Endothelial cell of umbilical vein (primary cell): ENCODE measurements at places on chromosomes 1 and 21.
A peak's percentile ranks its signal among the peaks of the same experiment; 100 is the strongest.

GRCh38 chr1:167477986-167478385, 40.3 kb downstream of the CD247 start:
- DNase-seq: no peak

DNA sequence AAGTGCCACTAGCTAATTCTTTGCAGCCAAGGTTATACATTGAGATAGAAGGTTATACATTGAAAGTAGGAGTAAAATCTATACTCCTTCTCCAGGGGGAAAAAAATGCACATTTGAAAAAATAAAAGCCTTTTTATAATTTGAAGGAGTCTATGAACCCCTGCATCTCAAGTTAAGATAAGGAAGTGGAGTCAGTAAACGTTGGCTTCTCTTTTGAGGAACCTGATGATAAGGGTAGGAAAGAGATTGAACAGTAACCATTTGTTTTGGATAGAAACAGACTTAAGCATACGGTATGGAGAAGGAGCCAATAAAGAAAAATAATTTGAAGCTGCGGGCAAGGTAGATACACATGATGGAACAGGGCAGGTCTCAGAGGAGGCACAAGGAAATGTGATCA, 64.1 kb downstream of the RPAP2 start:
- DNase-seq: no peak

GRCh38 chr1:32749332-32749731, 46.8 kb upstream of the SYNC start:
- DNase-seq: no peak

GRCh38 chr1:178277793-178278530, 184.1 kb downstream of the RASAL2 start:
- DNase-seq: no peak

DNA sequence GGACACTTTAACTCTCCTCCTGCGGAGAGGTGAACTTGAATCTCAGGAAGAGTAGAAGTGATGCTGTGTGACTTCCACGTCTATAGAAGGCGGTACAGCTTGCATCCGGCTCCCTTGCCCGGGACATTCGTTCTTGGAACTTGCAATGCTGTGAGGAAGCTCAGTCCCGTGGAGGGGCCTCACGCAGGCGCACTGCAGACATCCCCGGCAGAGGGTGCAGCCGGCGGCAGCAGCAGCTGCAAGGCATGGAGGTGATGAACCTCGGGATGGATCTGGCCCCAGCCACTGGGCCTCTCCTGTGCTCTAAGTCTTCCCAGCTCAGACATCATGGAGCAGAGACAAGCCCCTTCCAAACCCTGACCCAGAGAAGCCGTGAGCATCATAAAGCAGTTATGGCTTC, 61.8 kb upstream of the SOD1 start:
- no peak for DNase-seq

- peak; percentile 71 for DNase-seq
Observed at GRCh38 chr1:41416552-41417334, 55.5 kb downstream of the FOXO6 start.

GRCh38 chr1:58003988-58004387, 542.5 kb downstream of the OMA1 start:
- DNase-seq: no peak

- DNase-seq: no peak
Observed at GRCh38 chr1:66286307-66286706, 247.6 kb upstream of the SGIP1 start.

DNA sequence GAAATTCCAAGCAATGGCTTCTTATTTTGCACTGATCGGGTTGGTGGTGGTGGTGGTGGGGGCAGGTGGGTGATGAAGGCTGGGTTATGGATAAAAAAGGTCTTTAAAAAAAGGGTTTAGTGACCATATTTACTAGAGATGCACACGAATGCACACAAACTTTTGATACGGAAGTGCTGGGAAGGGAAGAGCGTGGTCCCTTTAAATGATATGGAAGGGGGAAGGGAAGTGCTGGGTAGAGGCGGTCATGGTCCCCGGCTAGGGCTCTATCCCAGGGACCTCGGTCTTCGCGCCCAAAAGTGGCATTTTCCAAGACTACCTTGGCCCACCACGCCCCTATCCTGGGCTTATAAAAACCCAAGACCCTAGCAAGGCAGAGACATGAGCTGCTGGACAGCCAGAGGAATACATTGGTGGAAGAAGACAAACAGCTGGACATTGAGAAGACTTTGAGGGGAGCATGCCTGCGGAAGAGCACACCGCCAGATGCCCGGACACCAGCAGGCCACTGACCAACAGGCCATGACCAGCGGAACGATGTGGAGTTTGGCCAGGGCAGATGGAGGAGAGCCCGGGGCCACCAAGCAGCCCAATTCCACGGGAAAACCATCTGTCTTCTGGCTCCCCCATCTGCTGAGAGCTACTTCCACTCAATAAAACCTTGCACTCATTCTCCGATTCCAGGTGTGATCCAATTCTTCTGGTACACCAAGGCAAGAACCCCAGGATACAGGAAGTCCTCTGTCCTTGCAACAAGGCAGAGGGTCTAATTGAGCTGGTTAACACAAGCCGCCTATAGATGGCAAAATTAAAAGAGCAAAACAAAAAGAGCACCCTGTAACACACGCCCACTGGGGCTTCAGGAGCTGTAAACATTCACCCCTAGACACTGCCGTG, 1720.2 kb downstream of the MRPL39 start:
- no peak for DNase-seq

DNA sequence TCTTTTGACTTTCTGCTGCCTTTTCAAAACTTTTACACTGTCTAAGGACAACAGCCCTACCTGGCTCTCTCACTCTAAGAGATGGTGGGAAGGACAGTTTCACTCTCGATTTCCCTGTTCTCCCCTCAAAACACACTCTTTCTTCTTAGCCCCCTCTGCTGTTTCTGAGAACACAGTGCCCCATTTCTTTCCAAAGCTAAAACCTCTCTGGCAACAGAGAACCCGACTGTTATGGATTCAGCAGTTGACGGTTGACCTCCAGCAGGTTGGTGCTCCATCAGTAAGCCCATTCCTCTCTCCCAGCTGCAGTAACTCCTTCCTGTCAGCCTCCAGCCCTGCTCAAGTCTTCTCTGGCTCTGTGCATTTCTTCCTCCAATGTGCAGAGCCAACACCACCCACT, 88.2 kb upstream of the ABCD3 start:
- DNase-seq: peak; percentile 76

- DNase-seq: no peak
Observed at GRCh38 chr1:6831366-6831765, 46.1 kb downstream of the CAMTA1 start.

GRCh38 chr1:77825131-77825709, 45.8 kb downstream of the MIGA1 start:
- DNase-seq: peak; percentile 76

GRCh38 chr1:2279210-2279639, 51.1 kb downstream of the SKI start:
- peak; percentile 98 for DNase-seq

DNA sequence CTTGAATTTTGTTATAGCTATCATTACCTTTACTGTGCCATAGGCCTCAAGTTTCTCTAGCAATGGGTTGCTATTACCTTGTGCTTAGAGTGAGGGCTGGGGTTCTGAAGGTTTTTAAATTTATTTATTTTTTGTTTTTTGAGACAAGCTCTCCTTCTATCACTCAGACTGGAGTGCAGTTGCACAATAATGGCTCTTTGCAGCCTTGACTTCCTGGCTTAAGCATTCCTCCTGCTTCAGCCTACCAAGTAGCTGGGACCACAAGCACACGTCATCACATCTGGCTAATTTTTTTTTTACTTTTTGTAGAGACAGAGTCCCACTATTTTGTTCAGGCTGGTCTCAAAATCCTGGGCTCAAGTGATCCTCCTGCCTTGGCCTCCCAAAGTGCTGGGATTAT, 41.5 kb downstream of the SNX27 start:
- DNase-seq: no peak

- no peak for DNase-seq
Observed at GRCh38 chr1:206753141-206753540, 17.4 kb upstream of the IL19 start.

DNA sequence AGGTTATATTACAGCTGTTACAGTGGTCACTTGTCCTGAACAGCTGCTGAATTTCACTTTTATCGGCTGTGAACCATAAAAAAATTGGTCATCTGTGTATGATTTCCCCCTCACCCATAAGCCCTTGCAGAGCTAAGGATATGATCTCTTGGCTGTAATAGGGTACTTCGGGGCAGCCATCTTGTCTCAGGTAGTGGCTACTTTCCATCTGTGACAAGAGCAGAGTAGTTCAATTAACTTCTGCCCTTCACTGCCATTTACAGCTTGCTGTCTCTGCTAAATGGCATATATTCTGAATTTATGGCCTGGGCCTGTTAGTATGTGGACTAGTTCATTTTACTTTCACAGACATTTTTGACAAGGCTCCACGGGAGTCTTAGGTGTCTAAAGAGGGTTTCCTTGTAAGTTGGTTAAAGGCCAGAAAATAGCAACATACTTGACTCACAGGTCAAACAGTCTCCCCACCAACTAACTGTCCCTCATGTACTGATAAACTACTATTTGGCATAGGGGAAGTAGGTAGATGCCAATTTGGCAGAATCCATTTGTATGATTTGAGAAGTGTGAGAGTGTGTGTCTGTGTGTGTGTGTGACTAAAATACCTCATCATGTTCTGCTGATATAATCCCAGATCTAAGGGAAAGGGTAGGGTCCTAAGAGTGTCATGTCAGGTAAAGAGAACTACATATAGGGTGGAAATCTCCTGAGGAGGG, 151.6 kb downstream of the KCTD3 start:
- DNase-seq: no peak

- DNase-seq: peak; percentile 24
Observed at GRCh38 chr1:151062741-151063371, 2.7 kb downstream of the MLLT11 start.

DNA sequence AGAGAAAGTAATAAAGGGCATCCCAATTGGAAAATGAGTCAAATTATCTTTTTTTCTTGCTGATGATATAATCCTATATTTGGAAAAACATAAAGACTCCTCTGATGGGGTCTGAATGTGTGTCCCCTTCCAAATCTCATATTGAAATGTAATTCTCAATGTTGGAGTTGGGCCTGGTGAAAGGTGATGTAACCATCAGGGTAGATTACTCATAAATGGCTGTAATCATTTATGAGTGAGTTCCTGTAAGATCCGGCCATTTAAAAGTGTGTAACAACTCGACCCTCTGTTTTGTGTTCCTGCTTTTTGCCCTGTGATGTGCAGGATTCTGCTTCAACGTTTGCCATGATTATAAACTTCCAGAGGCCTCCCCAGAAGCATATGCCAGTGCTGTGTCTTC, 44.3 kb upstream of the MAP1LC3C start:
- DNase-seq: no peak

DNA sequence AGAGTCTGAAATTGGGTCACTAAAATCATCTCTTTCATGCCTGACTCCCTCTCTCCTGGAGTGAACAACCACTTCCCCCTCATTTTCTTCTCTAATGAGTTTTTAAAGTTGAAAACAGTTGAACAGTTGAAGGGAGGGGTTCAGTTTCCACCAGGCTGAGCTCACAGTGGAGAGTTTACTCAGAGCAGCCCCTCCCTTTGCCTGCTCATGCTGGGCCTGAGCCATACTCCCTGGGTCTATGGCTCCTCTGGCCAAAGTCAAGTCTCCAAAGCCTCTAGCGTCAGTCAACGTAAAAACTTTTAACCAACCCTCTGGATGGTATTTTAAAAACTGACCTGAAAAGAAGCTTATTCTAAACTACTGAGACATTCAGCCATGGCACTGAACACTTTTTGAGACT, 100.8 kb upstream of the RNPC3 start:
- DNase-seq: no peak

GRCh38 chr1:245356891-245357585, 202.3 kb downstream of the KIF26B start:
- DNase-seq: no peak

- DNase-seq: no peak
Observed at GRCh38 chr1:17735793-17736192, 19.3 kb upstream of the ACTL8 start.

GRCh38 chr1:43858324-43858723, 75.3 kb upstream of the ARTN start:
- DNase-seq: no peak

DNA sequence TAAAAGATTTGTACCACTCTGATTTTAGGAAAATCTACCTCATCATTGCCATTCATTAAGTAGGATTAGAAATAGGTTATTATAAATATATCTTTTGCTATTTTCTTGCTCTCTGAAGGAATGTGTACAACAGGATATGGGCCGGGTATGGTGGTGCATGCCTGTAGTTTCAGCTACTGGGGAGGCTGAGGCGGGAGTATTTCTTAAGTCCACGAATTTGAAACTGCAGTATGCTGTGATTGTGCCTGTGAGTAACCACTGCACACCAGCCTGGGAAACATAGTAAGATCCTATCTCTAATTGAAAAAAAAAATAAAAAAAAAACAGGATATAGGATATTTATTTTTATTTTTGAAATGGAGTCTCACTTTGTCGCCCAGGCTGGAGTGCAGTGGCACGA, 50.0 kb downstream of the CLIC4 start:
- DNase-seq: no peak

- DNase-seq: no peak
Observed at GRCh38 chr1:3992103-3992556, 92.1 kb upstream of the C1orf174 start.

DNA sequence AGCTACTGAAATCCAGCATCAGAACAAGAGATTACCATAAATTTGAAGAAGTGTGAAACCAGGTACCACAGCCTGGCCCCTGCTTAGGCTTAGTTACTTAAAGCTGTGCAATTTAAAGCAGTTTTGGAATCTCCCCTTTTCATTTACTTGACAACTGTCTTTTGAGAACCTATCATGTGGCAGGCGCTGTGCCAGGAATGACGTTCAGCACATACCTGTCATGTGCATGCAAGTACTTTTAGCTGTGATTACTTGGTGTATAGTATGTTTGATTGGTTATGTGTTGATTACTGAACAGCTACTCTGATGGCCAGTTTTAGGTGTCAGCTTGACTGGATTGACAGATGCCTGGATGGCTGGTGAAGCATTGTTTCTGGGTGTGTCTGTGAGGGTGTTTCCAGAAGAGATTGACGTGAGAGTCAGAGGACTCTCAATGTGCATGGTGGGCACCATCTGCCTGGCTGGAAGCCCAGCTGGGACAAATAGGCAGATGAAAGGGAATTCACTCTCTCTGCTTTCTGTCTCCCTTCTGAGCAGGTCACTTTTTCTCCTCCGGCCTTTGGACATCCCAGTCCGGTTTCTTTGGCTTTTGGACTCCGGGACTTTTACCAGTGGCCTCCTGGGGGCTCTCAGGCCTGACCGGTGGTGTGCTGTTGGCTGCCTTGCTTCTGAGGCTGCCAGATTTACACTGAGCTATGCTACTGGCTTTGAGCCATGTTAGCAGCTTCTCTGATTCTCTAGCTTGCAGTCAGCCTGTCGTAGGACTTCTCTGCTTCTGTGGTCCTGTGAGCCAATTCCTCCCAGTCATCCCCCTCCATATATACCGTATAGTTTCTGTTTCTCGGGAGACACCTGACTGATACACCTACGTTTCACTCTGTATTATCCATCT, 178.0 kb downstream of the RYR2 start:
- no peak for DNase-seq

GRCh38 chr1:208027861-208028260, 116.9 kb upstream of the CD34 start:
- no peak for DNase-seq

DNA sequence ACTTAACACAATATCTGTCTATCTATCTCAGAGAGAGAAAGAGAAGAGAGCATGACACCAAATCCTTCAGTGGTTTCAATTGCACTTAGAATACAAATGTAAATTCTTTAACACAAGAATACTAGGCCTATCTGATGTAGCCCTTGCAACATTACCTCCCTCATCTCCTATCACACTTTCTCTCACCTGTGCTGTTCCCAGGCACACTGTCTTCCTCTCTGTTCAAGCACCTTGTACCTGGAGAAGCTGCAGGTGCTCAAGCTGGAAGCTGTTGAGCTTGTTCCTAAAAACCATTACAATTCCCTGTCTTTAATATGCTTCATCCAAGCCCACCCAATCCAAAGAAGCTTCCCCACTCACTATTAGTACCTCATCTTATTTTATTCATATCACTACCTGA, 97.0 kb downstream of the GDAP2 start:
- DNase-seq: no peak
